ENCODE measurements at places on chromosomes 1 and 21.

DNA sequence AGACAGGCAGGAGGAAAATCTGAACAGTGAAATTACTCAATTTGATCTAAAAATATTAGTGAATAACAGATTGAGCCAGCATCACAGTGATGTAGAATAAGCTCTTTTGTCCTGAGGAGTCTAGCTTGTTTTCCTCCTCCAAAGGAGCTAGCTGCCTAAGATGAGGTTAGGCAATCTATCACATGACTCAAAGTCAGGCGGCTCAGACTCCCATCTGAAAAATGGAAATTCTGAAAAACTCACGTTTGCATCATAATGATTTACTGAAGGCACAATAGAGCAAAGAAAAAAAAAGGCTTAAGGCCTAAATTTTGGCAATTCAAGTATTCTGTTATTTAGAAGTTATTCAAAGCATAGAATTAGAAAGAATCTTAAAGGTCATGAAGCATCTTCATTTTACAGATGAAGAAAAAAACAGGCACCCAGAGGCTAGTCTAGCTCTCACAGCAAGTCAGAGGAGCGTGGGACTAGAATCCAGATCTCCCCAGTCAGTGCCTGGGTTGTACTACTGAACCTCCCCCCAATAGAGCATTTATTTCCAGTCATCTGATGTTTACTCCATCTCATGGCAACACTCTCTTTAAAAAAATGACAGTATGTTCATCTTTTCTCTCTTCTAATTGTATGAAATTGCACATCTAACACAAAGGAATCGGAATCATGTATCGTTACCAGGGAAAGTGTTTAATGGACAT lies 62.5 kb upstream of the ATF3 start:
- no peak for DNase-seq

DNA sequence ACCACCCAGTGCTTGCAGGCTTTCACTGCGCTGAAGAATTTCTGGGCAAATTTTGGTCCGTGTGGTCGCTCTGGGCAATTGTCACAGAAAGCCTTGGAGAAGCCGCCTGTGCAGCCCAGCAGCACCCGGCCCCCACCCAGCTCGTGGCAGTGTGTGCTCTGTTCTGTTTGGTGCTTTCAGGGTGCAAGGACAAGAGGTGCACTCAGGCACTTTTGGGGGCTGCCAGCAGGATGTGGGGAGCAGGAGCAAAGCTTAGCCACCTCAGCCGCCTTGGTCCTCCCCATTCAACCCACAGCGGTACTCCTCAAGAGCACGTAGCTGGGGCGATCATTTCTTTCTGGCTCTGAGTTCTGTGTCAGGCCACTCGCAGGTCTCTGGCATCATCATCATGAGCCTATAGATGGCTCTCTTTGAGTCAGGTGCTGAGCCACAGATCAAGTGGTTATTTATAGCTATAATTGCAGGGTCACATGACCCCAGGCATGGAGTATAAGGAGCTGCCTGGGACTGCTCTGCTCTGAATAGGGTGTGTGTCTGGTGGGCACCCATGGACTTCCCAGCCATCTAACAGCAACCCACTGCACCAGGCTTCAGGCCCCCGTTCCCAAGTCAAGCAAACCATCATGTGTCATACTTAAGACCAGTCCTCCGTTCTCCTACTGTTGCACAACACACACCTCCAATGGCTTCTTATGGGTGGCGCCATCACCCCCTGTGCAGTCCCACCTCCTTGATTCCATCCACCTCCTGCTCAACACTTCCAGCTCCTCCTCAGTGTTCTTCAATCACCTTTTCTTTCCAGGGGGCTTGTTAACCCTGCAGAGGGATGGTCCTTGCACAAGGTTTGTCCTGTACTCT lies 18.1 kb upstream of the TENT5C start:
- DNase-seq, result no peak

DNA sequence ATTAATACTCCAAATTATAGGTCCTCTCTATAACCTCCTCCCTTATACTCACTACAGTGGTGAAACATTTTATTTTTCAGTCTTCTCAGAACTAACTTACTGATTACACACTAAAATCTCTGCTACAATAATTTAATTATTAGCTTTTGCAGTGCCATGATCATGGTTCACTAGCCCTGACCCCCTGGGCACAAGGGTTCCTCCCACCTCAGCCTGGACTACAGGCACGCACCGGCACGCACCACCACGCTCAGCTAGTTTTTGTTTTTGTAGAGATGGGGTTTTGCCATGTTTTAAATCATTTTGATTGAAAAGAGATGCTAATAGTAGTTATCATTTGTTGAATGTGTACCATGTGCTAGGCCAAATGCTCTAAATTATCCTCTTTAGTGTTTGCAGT lies 6.3 kb downstream of the PATJ start:
- DNase-seq, result no peak

GRCh38 chr1:209854196-209854595 lies 26.4 kb downstream of the UTP25 start:
- DNase-seq, result no peak

GRCh38 chr1:233796146-233796783 lies 108.2 kb upstream of the SLC35F3 start:
- DNase-seq, result no peak

DNA sequence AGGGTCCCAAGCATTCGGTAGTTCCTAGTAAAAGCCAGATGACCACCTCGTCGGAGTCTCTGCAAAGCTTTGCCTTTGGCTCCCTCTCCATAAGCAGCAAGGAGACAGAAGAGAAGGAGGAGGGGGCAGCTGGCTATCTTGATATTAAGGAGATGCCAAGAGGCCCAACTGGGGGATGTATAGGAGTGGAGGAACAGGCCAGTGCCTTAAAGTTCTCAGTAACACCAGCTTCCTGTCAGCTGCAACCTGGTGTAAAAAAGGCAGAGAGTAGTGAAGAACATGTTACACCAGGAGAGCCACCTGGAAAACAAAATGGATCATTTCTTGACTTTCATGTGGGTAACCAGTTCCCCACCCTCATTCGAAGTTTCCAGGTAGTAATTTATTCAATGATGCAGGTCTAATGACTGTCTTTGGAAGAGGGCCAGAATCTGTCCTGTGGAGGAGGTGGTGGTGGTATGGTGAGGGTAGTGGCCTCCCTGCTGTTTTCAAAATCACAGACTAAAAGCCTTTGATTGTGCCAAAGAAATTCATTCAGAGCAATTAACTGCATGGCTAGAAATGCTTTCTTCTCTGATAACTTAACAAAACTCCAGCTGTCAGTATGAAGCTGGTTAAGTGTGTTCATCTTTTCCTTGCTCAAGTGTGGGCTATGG lies 27.3 kb downstream of the TMEM200B start:
- DNase-seq, result no peak

- DNase-seq, result peak; percentile 48
These were observed 150.0 kb downstream of the TOMM20 start for GRCh38 chr1:234978397-234979295.

GRCh38 chr1:230501849-230502248 lies 75.7 kb upstream of the PGBD5 start:
- DNase-seq, result no peak

DNA sequence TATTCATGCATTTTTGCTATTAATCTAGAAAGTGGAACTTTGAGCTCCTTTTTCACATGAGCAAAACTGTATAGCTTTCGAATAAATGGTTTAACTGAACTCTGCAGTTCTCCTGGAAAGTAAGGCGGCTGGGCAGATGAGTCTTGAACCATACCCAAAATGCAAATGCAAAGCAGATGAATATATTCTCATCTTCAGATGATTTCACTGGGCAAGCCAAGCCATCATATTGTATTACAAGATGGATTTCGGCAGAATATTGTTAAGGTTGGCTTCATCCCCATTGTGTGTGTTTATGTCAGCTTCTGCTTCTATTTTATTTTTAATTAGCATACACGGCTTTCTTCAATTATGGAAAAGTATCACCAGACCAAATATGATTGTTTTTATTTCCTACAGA lies 209.6 kb downstream of the GREM2 start:
- no peak for DNase-seq

DNA sequence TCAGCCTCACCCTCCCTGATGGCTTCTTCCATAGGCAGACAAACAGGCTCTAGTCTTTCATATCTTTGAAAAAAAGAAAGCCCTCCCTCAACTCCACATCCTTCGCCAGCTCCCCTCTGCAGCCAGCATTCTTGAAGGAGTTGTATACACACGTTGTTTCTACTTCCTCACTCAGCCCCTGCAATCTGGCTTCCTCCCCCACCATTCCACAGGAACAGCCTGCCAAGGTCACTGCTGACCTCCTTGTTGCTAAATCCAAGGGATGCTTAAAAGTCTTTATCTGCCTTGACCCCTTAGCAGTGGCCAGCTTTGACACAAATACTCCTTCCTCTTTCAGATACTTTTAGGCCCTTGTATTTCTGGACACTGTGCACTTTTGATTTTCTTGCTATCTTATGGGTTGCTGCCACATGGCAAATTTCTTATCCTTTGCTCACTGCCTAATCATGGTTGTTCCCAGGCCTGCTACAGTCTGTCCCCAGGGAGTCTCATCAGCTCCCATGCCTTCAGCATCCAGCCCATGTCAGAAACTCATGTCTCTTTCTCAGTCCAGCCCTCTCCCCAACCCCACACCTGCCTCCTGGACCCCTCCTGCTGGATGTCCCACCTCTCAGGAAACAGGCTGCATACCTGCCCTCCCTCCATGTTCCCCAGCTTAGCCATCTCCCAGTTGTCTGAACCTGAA lies 8.3 kb downstream of the FAM229A start:
- DNase-seq, result no peak

- DNase-seq, result peak; percentile 13
These were observed 5.1 kb upstream of the C1orf159 start for GRCh38 chr1:1120866-1121591.

- no peak for DNase-seq
These were observed 102.7 kb upstream of the IVNS1ABP start for GRCh38 chr1:185419718-185420117.

GRCh38 chr1:162292422-162292849 lies 84.2 kb downstream of the SPATA46 start:
- no peak for DNase-seq

DNA sequence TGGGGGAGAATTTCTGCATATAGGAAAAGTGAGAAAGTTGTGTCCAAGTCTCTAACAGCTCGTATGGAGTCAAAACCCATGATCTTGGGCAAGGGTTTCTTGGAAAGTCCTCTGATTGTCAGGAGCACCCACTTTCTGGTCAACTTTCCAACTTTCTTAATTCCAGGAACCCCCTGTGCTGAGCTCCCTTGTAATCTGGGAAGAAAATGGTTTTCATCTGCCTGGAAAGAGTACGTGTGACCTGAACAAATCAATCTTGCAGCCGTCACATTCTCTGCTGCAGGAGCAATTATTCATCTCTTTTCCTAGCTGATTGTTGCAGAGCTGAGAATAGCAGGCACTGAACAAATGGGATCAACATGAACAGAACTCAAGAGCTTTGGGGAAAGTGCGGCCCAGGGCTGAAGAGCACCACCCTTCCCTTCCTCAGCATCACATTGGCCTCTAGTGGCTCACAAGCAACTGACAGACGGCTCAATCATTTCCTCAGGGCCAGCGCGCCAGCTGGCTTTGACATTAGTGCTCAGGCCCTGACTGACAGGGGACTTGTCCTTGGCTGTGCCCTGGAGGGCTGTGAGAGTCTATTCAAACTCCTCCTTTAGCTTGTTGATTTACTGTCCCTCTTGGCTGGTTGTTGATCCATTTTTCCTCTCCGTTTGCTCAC lies 295.2 kb downstream of the HLX start:
- DNase-seq, result no peak

DNA sequence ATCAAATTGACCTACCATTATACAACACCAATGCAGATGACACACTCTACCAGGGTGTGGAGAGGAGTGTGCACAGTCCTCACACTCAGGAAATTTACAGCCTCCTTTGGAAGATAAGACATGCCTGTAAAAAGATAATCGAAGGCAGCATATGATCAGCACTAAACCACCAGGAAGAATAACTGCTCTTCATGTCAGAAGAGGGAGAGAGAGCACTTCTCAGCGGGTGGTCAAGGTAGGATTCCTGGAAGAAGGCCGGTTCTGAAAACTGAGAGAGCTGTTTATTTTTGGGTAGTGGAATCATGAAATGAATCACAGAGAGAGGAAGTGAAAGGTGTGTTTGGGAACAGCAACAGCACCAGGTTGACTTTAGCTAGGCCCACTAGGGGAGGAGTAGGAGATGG lies 14.0 kb upstream of the ZNF697 start:
- no peak for DNase-seq

DNA sequence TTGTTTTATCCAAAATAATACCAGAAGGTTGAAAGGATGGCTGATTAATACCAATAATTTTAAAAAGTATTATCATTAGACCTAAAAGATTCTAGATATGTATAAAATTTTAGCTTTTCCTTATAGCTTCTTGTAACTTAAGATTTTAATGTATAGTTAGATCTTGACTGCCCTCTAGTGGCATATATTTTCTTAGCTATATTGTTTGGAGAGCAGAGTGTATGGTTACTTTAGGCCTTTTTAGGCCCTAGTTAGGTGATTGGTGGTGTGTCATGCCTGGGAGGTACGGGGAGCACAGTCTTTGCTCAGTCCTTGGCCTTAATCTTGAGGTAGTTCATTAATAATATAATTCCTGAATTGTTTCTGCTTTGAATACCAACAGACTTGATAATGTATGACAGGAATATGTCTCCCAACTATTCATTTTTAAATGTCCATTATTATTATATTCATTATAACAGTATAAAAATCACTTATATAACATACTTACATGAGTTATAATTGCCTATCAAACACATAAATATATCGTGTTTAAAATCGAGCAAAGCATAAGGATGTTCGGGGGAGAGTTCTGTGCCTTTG lies 328.4 kb downstream of the ZP4 start:
- no peak for DNase-seq

- no peak for DNase-seq
These were observed 32.6 kb downstream of the EVA1C start for GRCh38 chr21:32445101-32445500.

GRCh38 chr1:155121249-155121648 lies 6.4 kb upstream of the EFNA1 start:
- no peak for DNase-seq

GRCh38 chr1:26782521-26783212 lies 5.1 kb upstream of the PIGV start:
- no peak for DNase-seq

DNA sequence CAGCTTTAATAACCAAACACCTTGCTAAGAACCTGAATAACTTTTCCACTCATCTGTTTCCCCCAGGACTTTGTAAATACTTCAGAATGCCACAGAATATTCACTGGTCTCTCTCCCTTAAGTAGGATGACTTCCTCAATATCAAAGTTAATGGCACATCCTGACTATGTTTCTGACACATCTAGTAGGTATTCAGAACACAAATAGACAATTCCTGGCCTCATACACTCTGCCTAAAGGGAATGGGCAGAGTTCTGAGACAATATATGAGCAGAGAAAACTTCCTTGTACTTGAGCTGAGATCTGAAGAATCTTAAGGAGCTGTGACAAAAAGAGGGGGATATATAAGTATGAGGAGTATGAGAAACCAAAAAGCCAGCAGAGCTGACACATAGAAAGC lies 34.8 kb downstream of the ANKRD13C start:
- DNase-seq, result no peak

DNA sequence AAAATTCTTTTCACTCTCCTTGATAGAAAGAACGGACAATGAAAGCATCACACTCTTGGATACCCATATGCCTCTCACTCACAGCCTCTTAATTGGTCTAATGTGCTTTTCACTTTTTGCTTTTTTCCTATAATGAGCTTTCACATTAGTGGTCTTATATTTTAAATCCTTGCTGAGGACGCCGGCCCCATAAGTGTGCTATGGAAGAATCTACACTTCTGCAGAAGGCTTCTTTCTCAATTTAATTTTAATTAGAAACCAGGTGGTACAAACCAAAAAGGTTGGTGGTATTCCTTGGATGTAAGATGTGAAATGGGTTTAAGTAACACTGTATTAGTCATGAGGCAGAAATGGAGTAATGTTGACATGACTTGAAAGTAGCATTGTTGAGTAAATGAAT lies 190.6 kb upstream of the NFIA start:
- no peak for DNase-seq

GRCh38 chr21:26469789-26470188 lies 103.3 kb downstream of the CYYR1 start:
- DNase-seq, result no peak
